ENCODE measurements at places on chromosomes 1 and 21.

GRCh38 chr1:171636141-171636540 lies 14.1 kb downstream of the MYOCOS start:
- no peak for DNase-seq

GRCh38 chr21:35390013-35390776 lies 341.1 kb upstream of the RUNX1 start:
- no peak for DNase-seq

DNA sequence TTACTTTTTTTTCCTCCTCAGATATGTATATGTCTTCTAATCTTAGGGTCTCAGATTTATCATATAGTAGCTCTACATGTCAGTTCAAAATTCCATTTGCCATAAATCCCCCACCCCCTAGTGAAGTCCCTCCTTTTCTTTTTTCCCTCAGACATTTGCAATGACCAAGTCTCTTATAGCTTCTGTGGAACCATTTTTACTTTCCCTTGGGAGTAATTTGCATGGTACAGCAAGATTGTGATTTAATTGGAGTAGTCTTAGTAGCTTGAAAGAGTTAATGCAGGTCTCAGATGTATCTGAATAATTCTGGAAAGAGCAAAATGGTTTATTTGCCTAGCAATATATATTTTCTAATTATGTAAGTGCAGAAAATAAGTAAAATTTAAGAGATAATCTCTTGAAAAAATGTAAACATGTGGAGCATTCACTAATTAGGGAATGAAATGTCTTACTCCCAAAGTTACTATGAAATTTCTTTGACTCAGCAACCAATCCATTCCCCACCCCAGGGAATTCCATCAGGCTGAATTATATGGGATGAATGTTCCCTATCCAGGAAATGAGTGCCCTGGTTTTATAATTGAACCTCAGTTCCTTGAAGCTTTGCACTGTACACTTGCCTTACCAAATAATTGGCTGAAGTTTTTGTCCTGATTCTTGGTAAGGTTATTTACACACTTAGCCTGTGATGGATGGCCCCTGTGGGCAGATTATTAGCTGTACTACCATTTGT lies 267.0 kb downstream of the DNM3 start:
- DNase-seq, result no peak

DNA sequence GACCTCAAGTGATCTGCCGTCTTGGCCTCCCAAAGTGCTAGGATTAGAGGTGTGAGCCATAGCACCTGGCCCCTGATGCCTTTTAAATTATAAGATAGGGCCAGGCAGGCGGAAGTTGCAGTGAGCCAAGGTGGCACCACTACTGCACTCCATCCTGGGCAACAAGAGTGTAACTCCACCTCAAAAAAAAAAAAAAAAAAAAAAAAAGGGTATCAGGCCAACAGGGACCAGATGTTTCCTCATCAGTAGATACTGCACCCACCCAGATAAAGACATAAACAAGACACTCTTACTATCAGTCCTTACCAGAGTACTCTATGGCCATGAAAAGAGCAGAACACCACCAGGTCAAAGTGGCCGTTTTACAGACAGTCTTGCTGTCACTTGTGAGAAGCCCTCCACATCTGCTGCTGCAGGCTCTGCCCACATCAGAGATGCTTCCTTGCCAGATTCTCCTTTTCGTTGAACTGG lies 3.3 kb downstream of the C21orf58 start:
- no peak for DNase-seq

DNA sequence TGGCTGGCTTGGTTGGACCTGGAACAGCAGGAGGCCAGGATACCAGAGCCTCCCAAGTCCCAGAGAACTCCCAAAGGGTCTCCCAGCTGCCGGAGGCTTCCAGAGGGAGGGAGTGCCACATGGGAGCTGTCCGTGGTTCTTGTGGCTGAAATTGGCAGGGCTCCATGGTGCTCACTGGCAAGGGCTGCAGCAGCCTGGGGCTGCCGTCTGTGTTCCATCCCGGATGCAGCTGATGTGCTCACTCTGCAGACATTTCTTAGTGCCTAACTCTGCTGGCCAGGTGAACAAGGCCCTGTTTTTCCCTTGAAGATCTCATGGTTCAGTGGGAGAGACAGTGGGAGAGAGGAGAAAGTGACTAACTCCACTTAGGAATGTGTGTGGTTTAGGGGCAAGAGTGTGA lies 261.1 kb downstream of the CAMTA1 start:
- peak; percentile 1 for DNase-seq

- DNase-seq, result no peak
These were observed 34.3 kb upstream of the PPP1R15B start for GRCh38 chr1:204445860-204446412.

DNA sequence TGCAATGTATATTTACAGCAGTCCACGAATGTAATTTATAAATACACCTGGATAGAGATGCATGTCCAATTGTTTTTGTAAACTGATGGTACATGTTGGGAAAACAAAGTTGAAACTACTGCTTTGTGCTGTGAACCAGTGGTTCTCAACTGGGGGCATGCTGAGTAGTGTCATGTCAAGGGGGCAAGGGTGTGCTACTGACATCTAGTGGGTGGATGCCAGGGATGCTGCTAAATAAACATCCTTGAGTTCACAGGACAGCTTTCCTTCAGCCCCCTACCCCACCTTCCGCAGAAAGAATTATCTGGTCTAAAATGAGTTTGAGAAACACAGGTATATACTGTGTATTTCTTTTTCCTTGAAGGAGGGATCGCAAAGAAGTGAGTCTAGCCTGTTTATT lies 95.9 kb downstream of the RASAL2 start:
- DNase-seq, result no peak

DNA sequence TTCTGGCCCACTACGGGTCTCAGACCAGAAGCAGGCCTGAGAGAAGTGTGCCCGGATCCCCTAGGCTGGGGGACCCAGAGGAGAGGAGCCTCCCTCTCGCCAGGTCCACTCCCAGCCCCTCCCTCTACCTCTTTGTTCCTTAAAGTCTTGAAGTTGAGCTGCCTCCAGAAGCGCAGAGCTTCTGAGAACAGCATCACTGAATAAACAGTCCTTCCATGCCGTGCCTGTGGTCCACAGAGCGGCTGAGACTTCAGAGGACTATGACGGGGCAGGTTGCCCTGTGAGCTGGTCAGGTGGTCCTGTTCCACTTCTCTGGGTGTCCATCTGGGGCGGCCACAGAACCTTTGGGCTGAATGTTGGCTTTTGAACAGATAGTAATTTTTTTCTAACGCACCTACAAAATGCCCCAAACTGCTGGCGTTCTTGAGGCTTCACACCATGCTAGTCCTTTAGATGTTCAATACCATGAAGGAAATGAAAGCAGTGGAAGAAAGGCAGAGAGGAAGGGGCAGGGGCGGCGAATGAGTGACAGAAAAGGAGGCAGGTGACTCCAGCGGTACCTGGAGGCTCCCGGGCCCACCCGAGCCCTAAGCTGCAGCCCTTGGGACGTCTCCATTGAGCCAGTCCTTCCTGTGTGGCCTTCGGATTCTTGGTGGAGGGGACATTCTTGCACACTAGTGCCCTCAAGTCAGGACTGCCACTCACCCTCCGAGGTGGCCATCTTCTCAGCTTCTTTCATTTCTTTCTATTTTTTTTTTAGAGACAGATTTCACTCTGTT lies 239.3 kb upstream of the VAMP3 start:
- DNase-seq, result no peak

GRCh38 chr1:55476445-55477015 lies 261.4 kb upstream of the USP24 start:
- peak; percentile 72 for DNase-seq

DNA sequence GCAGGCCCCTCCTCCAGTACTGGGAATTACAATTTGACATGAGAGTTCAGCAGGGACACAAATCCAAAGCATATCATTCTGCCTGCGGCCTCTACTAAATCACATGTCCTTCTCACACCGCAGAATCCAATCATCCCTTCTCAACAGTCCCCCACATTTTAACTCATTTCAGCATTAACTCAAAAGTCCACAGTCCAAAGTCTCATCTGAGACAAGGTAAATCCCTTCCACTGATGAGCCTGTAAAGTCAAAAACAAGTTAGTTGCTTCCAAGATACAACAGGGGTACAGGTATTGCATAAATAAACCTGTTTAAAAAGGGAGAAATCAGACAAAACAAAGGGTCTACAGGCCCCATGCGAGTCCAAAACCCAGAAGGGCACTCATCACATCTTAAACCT lies 64.0 kb downstream of the EBNA1BP2 start:
- DNase-seq, result no peak

DNA sequence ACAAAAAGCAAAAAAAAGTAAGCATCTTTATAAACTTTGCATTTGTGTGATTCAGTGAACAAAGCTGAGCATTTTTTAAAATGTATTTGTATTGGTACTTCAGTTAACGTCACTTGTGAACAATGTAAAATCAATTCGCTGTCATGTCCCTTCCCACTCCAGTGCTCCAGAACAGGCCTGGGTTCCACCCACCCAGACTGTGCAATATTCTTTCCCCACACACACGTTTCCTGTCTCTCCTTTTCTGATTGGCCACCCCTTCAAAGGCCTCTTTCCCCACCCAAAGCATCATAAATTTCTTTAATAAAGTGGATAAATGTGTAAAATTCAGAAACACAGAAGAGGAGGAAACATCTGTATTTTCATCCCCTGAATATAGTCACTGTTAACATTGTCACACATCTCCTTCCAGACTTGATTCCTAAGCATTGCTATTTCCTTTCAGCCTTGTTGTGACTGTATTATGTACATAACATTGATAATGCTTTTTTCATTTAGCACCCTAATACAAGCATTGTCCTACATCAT lies 12.0 kb downstream of the CLEC20A start:
- no peak for DNase-seq

GRCh38 chr21:31893851-31894415 lies 21.1 kb downstream of the HUNK start:
- no peak for DNase-seq

GRCh38 chr1:67827688-67828087 lies 5.6 kb downstream of the GNG12 start:
- no peak for DNase-seq

GRCh38 chr21:41815652-41816582 lies 49.1 kb upstream of the RIPK4 start:
- no peak for DNase-seq

DNA sequence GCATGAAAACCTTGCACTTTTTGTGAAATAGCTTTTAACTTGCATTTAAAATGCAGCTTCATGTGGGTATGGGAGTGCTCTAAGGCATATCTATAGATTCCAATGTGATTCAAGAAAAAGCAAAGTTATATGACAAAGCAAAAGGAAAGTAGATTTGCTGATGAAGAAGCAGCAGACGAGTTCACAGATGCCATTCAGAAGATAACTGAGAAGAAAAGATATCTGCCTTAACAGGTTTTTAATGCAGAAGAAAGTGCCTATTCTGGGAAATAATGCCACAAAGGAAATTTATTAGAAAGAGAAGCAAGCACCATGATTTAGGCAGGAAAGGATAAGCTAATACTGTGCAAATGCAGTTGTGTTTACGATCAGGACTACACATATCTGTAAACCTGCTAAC lies 68.1 kb downstream of the PHTF1 start:
- no peak for DNase-seq

GRCh38 chr1:24805534-24806301 lies 60.5 kb downstream of the CLIC4 start:
- peak; percentile 28 for DNase-seq

GRCh38 chr1:205279986-205280385 lies 41.6 kb downstream of the NUAK2 start:
- DNase-seq, result no peak

- no peak for DNase-seq
These were observed 68.6 kb downstream of the NTMT2 start for GRCh38 chr1:170214117-170215032.

GRCh38 chr1:15696956-15697521 lies 12.9 kb downstream of the PLEKHM2 start:
- DNase-seq, result no peak

DNA sequence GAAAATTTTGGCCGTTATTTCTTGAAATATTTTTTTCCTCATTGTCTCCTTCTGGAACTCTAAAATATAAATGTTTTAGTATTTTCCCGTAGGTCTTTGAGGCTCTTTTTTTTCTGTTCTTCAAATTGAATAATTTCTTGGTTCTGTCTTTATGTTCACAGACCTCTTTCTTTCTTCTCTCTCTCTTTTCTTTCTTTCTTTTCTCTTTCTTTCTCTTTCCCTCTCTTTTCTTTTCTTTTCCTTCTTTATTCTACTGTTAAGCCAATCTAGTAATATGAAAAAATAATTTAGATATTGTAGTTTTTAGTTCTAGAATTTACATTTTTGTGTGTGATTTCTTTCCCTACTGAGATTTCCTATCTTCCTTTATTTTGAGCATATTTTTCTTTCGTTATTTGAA lies 30.1 kb downstream of the CLIC4 start:
- no peak for DNase-seq

DNA sequence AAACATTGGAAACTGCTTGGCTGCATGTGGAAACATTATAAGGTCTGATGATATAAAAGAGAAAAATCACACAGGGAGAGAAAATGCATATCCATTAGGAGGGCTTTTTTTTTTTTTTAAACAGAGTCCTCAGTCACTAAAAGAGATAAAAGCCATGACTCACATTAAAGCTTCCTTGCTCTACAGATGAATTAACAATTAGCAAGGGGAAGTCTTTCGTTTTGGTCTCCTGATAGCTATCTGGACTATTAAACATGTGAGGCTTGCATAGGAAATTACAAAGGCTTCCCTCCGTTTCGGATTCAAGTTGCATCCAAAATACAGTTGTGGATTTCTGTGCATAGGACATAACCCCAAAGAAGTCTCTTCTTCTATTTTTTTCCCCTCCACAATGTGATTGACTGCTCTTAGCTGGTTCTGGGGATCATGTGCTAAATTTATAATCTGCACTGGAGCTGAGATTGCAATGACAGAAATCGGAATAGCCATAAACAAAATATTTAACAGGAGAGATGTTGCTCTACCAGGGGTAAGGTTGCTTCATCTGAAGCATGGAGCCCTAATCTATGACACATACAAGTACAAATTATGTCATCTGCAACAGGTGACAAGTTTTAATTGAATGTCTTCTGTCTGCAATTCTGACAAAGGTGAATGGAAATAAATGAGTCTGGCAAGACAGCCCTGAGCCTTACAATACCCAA lies 146.8 kb downstream of the ESRRG start:
- no peak for DNase-seq

DNA sequence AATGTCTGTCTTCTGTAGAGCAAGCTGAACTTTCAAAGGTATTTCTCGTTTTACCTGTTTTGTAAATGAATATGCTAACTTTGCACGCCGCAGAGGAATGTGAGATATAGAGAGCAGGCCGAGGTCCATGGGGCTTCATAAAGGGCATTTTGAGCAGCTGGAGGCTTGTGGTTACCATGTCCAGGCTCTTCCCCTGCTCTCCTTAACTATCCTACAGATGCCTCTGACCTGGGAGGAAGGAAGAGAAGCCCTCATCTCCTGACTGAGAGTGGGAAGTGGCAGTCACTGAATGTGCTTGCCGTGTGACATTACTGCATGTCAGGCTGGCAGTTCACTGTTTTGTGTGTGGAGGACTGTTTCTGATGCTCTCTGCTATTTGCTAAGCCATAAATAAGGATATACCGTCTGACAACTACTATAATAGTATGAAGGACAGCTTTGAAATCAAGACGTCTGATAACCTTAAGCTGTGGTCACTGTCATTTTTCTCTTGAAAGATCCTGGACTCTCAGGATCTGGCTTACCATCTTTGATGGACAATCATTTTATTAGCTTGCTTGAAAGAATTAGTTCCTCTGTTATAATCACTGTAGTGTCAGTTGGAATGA lies 92.2 kb downstream of the DYRK1A start:
- DNase-seq, result no peak
